ENCODE measurements at places on chromosomes 1 and 21. TPM values are rescaled to one million over a fixed set of nuclear protein-coding genes. Genes with fewer than 3 reads are reported as not detected.

CSMD2 gene
- not detected for polyA plus RNA-seq

ELAPOR1 gene
- polyA plus RNA-seq = 0.13 TPM

- no peak overlapping the region for H3K27ac ChIP-seq
- H3K36me3 ChIP-seq = no peaks in the 10 kb centered on the region
- no peaks in the 10 kb centered on the region for H3K27me3 ChIP-seq
- no peak overlapping the region for H3K4me3 ChIP-seq
These were observed 339.7 kb downstream of the USP25 start for GRCh38 chr21:16069178-16070112.

DNA sequence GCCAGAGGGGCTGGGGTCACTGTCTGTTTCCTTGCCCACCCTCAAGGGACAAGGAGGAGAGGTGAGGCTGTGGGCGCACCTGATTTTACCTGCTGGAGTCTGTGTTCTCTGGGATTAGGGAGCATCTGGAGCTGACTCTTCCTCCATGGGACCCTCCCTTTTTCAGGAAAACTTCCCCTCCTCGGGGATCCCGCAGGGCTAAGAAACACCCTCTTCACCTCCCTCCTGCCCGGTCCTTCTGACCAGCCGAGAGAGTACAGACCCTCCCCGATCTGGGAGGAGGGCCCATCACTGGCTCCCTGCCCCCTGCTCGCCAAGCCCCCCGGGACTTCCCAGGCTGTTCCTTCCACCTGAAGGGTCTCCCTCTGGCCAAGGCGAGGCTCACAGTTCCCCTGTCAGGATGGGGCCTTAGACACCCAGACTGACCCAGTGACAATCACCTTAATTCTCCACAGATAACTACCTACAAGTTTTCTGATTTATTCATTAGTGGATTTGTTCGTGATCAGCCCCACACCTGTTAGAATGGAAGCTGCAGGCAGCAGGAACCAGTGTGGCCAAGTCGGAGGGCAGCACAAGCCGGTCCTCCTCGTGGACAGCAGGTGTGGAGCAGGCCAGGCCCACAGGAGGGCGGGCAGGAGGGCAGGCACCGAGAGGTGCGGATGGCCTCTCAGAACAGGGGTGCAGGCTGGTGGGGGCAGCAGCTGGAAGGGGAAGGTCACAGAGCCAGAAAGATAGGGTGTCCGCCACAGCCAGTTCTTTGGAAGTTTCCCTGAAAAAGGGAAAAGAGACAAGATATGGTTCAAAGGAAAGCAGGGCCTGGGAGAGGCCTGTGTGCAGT, 15.9 kb upstream of the SAMD11 start:
- H3K27ac ChIP-seq = no peak overlapping the region
- no peak for DNase-seq
- H3K36me3 ChIP-seq = no peaks in the 10 kb centered on the region
- peaks cover 46% of the 10 kb centered on the region for H3K4me1 ChIP-seq
- H3K4me3 ChIP-seq = no peak overlapping the region
- peaks cover 20% of the 10 kb centered on the region for H3K27me3 ChIP-seq

- no peak for DNase-seq
- H3K27ac ChIP-seq = no peak overlapping the region
- H3K36me3 ChIP-seq = 0 out of 3 replicates have a peak, but pooled peaks cover 3% of the 10 kb centered on the region
- H3K27me3 ChIP-seq = no peaks in the 10 kb centered on the region
- H3K4me1 ChIP-seq = no peaks in the 10 kb centered on the region
- no peak overlapping the region for H3K4me3 ChIP-seq
These were observed 67.0 kb downstream of the ST3GAL3 start for GRCh38 chr1:43774359-43774758.

OR2T11 gene
- not detected for polyA plus RNA-seq

- H3K27me3 ChIP-seq = no peaks in the 10 kb centered on the region
- DNase-seq = no peak
- no peak overlapping the region for H3K4me3 ChIP-seq
- H3K27ac ChIP-seq = no peak overlapping the region
- H3K4me1 ChIP-seq = no peaks in the 10 kb centered on the region
These were observed 1693.4 kb downstream of the NCAM2 start for GRCh38 chr21:22691658-22692057.

EPHA2 gene
- 53.6 TPM for polyA plus RNA-seq

DNA sequence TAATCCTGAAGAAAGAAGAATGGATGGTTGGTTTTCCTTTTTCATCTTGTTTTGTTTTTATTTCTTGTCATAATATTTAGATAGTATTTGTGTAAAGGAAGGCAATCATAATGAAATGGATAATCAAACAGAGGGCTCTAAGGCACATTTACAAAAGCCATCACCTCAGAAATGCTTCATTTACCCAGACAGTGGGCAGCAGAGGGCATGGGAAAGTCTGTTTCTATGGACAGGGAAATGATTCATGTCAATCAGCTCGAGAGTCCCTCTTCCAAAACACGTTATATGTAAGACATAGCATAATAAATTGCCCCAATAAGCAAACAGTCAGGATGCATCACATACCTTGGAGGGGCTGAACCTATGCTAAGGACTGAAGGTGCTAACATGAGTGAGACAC, 426.1 kb downstream of the PLPP3 start:
- no peak overlapping the region for H3K4me3 ChIP-seq
- H3K4me1 ChIP-seq = no peaks in the 10 kb centered on the region
- no peak for DNase-seq
- no peaks in the 10 kb centered on the region for H3K36me3 ChIP-seq
- no peaks in the 10 kb centered on the region for H3K27me3 ChIP-seq

- H3K4me3 ChIP-seq = no peak overlapping the region
- H3K36me3 ChIP-seq = peaks cover 7% of the 10 kb centered on the region
- no peaks in the 10 kb centered on the region for H3K27me3 ChIP-seq
These were observed 64.1 kb downstream of the RPAP2 start for GRCh38 chr1:92362970-92363369.

All from HepG2 (cell line).